Adrenal gland (tissue), 19 donors: ENCODE measurements at places on chromosomes 16 and 17.

GRCh38 chr16:81866820-81867440 is 87.8 kb downstream of the PLCG2 start:
- H3K36me3 ChIP-seq = no peaks in the 10 kb centered on the region
- peak; percentile 40 for DNase-seq
- peak overlapping the region; percentile 83 for H3K27ac ChIP-seq
- no peak overlapping the region for H3K4me3 ChIP-seq
- no peaks in the 10 kb centered on the region for H3K4me1 ChIP-seq
- H3K27me3 ChIP-seq = no peaks in the 10 kb centered on the region

DNA sequence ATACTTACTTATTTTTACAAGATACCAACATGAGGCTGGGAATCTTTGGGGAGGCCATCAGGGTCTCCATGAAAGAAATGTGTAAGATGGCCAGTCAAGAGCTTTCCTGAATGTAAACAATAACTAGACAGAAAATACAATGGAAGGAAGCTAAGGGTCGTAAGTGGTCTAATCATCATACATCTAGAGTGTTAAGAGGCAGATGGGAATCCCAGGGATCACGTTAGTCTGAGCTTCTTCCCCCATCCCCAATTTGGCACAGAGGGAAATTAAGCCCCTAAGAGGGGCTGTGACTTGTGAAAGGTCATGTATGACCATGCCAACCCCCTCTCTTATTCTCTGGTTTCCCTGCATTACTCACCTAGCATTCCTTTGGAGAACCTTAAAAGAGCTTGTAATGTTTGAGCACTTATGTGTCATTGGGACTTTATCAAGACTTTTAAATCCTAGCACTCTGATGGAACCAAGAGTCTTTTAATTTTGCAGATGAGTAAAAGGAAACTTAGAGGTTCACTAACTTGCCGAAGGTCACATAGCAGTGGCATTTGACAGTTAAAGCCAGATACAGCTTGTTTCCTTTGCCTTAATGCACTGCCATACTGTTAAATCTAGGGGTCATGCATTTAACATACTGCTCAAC is 46.1 kb downstream of the DCUN1D3 start:
- H3K4me1 ChIP-seq = peaks cover 16% of the 10 kb centered on the region
- no peak for DNase-seq
- no peak overlapping the region for H3K27ac ChIP-seq

DNA sequence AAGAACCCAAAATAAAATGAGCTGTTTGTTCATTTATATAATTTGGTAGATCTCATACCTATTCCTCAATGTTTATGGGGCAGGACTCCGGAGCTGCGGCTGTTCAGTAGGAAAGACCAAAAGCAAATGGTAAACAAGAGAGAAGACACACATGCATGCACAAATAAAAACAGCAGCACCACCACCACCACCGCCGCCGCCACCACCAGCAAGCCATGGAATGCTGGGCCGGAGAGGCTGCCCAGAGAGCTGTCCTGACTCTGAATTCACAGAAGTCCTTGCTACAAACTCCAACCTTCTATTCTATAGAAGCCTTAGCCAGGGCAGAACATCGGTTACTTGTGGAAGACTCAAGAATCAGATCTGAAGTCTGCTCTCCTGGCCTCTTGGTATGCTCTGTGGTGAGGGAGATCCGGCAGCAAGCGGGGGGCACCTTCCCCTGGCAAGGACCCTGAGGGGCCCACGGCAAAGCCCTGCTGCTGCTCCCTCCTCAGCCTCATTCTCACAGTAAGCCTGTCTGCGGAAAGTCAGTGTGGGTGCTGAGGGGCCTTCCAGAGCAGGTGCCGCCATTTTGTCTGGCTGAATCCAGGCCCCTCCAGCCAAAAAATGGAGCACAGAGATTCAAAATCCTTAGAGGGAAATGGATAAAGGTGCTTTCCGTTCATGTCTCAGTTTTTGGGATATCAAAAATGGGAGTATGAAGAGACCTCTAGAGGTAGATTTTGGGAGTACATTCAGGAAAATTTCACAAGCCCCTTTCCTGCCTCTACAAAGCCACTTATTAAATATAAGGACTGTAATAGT is 6.4 kb upstream of the FOXJ1 start:
- no peaks in the 10 kb centered on the region for H3K36me3 ChIP-seq
- DNase-seq = no peak
- no peaks in the 10 kb centered on the region for H3K27me3 ChIP-seq
- H3K4me3 ChIP-seq = no peak overlapping the region
- H3K27ac ChIP-seq = no peak overlapping the region

GRCh38 chr17:10574324-10574723 is 24.9 kb upstream of the MYH2 start:
- H3K4me3 ChIP-seq = no peak overlapping the region
- no peak for DNase-seq
- no peak overlapping the region for H3K27ac ChIP-seq
- H3K27me3 ChIP-seq = peaks cover 8% of the 10 kb centered on the region
- H3K4me1 ChIP-seq = no peaks in the 10 kb centered on the region

- H3K4me1 ChIP-seq = peaks cover 33% of the 10 kb centered on the region
- no peak for DNase-seq
- no peak overlapping the region for H3K4me3 ChIP-seq
- H3K27me3 ChIP-seq = no peaks in the 10 kb centered on the region
- peak overlapping the region; percentile 96 for H3K27ac ChIP-seq
Observed at GRCh38 chr17:73281928-73282327, 20.2 kb upstream of the CPSF4L start.

DNA sequence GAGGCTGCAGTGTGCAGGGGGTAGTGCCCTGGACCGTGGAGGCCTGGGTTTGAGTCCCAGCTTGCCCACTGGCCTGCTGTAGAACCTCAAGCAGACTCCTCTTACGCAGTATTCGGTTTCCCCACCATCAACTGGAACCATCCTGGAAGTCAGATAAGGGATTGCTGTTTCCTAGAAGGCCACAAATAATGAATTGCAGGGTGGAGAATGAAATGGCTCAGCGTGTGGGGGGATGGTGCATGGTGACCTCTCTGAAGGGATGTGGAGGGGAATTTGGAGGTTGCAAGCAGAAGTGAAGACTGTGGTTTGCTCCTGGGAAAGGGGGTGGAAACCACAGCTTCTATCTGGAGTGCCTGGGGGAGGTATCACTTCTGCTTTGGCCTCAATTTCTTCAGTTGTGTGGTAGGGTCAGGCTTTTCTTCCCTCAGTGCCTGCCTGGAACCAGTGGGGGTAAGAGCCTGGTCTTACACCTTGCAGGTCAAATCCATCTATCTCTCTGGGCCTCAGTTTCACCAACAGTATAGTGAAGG is 1.7 kb downstream of the ADGRG5 start:
- no peaks in the 10 kb centered on the region for H3K27me3 ChIP-seq
- H3K4me3 ChIP-seq = no peak overlapping the region
- no peaks in the 10 kb centered on the region for H3K4me1 ChIP-seq
- no peak overlapping the region for H3K27ac ChIP-seq
